ENCODE measurements at places on chromosomes 5 and 9.

GRCh38 chr9:112997236-112997941, 14.6 kb downstream of the ZNF883 start:
- DNase-seq: no peak

- no peak for DNase-seq
These were observed 10.3 kb upstream of the GLE1 start for GRCh38 chr9:128494108-128494745.

GRCh38 chr5:9524941-9525340, 20.9 kb downstream of the SEMA5A start:
- no peak for DNase-seq

GRCh38 chr9:124960409-124960752, 19.5 kb upstream of the GOLGA1 start:
- DNase-seq: no peak

- no peak for DNase-seq
These were observed 1.7 kb upstream of the TSLP start for GRCh38 chr5:111069839-111070238.

- DNase-seq: no peak
These were observed 7.5 kb downstream of the NDFIP1 start for GRCh38 chr5:142115937-142116614.
